Right hindlimb (tissue), 1 donor: ENCODE measurements at places on chromosomes 1 and 21.

DNA sequence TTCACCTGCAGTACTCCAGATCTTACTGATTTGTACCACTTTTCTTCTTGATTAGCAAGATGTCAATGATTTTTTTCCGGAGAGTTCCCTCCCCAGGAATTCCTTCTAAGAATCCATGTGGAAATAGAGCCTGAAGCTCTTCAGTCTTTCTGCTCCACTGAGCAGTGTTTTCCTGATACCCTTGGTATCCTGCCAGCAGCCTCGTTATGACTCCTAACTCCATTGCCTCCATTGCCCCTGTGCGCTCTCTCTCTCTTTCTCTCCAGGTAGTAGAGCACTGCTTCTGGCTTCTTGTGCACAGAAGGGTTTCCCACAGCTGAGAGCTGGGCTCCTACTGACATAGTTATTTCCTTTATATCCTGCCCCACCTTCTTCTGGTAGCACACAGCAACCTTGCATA is 12.2 kb downstream of the UBE2U start:
- no peak for DNase-seq

GRCh38 chr1:205458777-205459566 is 3.1 kb upstream of the BLACAT1 start:
- DNase-seq: peak; percentile 76

GRCh38 chr1:193190096-193190744 is 3.8 kb upstream of the B3GALT2 start:
- no peak for DNase-seq

DNA sequence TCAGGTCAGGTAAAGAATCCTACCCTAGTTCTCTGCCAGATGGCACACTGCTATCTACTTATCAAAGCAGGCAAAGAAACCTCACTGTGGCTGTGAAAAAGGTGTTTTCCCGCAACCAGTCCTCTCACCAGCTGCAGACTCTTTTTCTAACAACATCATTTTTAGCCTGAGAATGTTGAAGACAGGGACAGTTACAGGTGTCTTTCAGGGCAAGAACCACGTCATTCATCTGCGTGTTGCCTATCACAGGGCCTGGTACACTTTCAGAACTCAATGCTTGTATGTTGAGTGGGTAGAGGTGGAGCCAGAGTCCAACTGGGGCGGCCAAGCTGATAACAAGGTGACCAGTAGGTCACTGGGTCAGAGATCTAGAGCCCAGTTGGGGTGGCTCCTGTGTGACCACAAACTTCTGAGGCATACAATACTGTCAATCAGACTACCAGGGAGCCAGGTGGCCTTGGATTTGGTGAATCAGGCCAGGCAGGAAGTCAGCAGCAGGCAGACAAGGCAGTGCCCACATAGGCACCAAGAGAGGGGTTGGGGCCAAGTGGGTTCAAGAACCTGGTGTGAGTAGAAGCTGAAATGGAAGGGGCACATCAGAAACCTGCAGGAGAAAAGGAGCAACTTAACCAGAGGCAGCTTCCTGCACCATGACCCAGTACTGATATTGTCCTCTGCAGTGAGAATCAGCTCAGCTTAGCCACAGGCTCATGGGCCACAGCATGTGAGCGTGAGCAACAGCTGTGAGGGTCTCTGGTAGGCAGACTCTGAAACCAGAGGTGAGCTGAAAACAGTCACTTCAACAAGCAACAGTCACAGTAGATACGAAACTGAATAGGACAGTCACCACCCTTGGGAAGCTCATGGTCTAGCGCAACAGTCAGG is 123.6 kb downstream of the DTL start:
- no peak for DNase-seq

GRCh38 chr1:243312952-243313634 is 57.3 kb downstream of the SDCCAG8 start:
- peak; percentile 24 for DNase-seq
